Memory B cell (primary cell): ENCODE measurements at places on chromosomes 12 and 14.

DNA sequence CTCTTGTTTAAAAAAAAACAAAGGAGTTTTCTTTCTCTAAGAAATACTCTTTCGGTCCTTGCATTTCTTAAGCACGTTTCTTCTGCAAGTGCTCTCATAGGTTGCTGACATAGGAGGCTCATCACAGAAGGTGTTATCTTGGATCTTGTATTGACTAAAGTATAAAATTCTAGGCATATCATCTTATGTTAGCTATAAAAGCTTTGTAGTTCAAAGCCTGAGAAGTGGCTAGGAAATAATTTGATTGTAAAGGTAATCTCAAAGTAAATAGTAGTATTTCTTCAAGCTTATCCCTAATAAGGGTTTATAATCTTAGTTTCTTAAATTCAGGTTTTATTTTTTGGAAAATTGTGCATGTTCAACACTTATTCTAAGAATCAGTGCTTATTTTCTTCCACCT lies 778.9 kb downstream of the TMTC2 start:
- H3K4me3 ChIP-seq: no peak overlapping the region
- H3K4me1 ChIP-seq: no peaks in the 10 kb centered on the region
- H3K27me3 ChIP-seq: no peaks in the 10 kb centered on the region
- no peaks in the 10 kb centered on the region for H3K36me3 ChIP-seq
- no peak overlapping the region for H3K27ac ChIP-seq
- DNase-seq: no peak

DNA sequence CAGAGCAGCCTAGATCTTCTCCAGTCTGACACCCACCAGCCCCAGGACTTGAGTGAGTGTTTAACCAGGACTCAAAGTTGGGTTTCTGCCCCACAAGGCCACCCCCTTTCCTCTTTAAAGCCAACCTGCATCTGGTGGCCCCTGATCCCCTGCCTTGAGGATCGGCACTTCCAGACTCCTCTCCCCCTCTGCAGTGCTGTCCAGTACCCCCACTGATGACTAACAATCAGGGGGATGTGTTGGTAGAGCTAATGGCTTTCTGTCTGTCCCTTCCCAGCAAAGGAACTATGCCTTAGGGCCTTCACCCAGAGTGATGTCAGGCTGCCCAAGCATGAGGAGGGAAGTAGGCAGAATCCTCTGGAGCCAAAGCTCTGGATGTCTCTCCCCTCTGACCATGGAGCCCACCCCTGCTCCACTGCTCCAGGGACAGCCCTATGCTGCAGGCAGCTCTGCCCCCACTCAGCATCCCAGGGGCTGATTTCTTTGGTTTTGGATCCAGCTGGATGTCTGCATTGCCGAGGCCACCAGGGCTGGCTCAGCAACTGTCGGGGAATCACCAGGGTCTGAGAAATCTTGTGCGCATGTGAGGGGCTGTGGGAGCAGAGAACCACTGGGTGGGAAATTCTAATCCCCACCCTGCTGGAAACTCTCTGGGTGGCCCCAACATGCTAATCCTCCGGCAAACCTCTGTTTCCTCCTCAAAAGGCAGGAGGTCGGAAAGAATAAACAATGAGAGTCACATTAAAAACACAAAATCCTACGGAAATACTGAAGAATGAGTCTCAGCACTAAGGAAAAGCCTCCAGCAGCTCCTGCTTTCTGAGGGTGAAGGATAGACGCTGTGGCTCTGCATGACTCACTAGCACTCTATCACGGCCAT lies 42.9 kb downstream of the DAD1 start:
- H3K27me3 ChIP-seq: no peaks in the 10 kb centered on the region
- peaks cover 42% of the 10 kb centered on the region for H3K4me1 ChIP-seq
- H3K36me3 ChIP-seq: peaks cover 14% of the 10 kb centered on the region
- no peak overlapping the region for H3K4me3 ChIP-seq
- peak overlapping the region; percentile 5 for H3K27ac ChIP-seq

DNA sequence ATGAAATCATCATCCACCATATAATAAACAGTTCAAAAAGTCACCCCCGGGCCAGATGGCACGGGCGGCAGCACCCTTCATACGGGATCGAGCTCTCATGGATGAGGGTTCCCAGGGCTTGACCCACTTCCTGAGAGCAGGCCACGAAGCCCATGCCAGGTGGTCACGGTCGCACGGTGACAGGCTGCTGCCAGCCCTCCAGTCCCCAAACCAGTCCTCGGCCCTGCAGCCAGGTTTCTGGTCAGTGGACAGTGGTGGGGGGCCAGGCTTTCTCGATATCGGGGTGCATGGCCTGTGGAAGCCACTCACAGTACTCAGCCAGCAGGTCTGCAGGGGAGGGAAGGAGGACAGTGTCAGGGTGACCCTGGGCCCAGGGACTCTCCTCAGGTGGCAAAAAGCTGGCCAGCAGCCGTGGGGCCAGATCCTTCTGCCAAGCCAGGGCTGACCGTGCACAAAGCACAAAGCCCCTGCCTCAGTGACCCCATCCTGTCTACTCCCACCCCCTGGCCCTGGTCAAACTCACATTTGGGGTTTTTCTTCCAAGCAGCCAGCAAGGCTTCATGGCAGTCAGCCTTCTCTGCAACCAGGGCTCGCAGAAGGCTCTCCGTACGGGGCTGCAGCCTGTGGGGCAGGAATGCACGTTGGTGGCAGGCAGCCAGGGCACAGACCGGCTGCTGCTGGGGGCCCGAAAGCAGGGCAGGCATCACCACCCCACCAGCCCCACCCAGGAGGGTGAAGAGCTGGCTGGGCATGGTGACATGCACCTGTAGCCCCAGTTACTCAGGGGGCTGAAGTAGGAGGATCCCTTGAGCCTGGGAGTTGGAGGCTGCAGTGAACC lies 33.3 kb upstream of the UBC start:
- no peaks in the 10 kb centered on the region for H3K27me3 ChIP-seq
- peaks cover 25% of the 10 kb centered on the region for H3K36me3 ChIP-seq
- no peak overlapping the region for H3K4me3 ChIP-seq
- no peaks in the 10 kb centered on the region for H3K4me1 ChIP-seq
- DNase-seq: no peak

DNA sequence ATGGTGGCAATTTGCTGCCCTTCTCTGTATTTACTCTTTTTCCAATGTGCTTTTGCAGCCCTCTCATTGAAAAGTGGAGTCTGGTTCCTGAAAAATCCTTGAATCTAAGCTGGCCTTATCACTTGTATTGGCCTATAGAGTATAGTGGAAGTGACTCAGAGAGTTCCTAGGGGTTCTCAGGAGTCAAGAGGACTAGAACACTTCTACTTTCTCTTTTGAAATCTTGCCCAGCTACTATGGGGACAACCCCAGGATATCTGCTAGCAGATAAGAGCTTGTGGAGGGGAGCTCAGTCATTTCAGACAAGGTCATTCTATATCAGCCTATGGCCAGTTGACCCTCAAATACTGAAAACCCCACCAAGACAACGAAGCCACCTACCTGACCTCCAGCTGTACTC lies 26.7 kb upstream of the WSCD2 start:
- no peak overlapping the region for H3K27ac ChIP-seq
- no peak overlapping the region for H3K4me3 ChIP-seq
- peaks cover 8% of the 10 kb centered on the region for H3K4me1 ChIP-seq
- H3K27me3 ChIP-seq: peaks cover 3% of the 10 kb centered on the region
- H3K36me3 ChIP-seq: no peaks in the 10 kb centered on the region
- DNase-seq: no peak

DNA sequence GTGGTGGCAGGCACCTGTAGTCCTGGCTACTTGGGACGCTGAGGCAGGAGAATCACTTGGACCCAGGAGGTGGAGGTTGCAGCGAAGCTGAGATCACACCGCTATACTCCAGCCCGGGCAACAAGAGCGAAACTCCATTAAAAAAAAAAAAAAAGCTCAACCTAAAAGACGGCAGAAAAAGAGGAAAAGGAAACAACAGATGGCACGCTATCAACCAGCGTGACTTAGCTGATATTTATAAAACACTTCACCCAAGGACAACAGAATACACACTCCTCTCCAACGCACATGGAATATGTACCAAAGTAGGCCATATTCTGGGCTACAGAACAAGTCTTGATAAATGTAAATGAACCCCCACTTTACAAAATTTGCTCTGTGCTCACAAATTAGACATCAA lies 34.0 kb upstream of the CLMN start:
- peaks cover 4% of the 10 kb centered on the region for H3K27me3 ChIP-seq
- H3K36me3 ChIP-seq: no peaks in the 10 kb centered on the region
- H3K4me1 ChIP-seq: peaks cover 3% of the 10 kb centered on the region
- no peak overlapping the region for H3K4me3 ChIP-seq
